ENCODE measurements at places on chromosomes 4 and X. TPM values are rescaled to one million over a fixed set of nuclear protein-coding genes. Genes with fewer than 3 reads are reported as not detected.
A peak's percentile ranks its signal among the peaks of the same experiment; 100 is the strongest.

GRCh38 chrX:149950681-149951080 is 12.4 kb upstream of the EOLA2 start:
- peak; percentile 40 for DNase-seq

The CDKN2AIP gene
- 9.6 TPM for polyA plus RNA-seq

DNA sequence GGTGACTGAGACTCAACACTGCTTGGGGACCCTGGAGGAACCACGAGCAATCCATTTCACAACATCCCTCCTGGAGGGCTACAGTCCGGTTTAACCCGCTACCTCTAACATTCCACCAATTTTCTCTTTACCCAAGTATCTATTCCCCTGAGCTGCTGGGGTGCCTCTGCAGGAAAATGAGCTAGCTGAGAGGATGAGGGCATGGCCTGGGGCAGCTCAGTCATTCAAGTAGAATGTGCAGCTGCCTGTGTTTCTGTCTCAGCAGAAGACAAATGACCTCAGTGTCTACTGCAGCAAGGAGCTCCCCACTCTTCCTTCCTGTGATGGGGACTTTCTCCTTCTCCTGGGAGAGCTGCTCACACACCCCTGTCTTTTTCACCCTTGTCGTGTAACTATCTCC is 120.8 kb downstream of the ZNF518B start:
- DNase-seq: no peak

The CNOT6L gene
- 6.7 TPM for polyA plus RNA-seq

- DNase-seq: no peak
These were observed 1.7 kb downstream of the PRAF2 start for GRCh38 chrX:49071877-49072711.

- DNase-seq: peak; percentile 64
These were observed 77.6 kb downstream of the AFF1 start for GRCh38 chr4:87012265-87012953.

DNA sequence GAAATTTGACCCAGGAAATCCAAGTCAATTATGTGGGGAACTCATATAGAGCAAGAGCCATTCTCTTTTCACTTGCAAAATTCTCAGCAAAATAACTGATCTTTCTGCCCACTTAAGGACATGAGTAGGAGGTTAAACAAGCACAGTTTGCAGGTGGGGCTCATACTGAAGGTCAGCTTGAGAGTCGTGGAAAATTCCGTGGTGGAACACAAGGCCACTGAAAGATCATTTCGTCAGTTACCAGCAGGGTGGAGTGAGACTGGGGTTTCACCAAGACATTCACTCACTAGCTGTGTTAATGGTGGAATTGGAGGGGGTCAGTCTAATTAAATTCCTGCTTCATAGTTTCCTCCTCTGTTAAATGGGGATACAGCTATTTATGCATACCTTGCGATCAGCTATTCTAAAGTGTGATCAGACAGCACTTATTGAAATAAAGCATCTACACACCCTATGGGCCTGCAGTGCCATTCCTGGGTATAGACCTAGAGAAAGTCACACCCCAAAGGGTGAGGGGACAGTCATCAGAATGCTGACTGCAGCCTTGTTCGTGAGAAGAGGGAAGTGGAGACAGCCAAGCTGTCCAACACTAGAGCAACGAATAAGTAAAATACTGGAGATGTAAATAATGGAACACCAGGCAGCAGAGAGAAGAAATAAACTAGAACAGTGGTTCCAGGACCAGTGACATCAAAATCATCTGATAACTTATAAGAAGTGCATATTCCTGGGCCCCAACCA is 42.7 kb upstream of the CLNK start:
- no peak for DNase-seq

DNA sequence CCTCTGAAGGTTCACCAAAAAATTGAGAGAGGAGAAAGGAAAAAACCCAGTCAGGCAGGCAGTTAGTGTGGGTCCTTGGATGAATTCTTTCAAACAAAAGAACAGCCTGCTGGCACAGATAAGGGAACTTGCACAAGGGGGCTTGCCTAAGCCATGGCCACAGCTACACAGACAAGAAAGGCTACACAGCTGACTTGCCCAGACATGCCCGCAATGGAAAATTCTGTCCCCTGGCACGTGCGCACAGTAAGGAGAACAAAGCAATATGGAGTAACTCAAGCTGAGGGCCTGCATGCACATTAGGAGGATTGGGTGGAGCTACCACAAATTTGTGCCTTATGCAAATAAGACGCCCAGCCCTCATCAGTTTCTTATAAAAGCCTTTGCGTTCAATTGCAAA is 512.5 kb upstream of the HTR2C start:
- no peak for DNase-seq

The CXCL11 gene
- polyA plus RNA-seq: not detected

- no peak for DNase-seq
These were observed 14.4 kb downstream of the BCOR start for GRCh38 chrX:40083120-40083978.

GRCh38 chr4:30399476-30399875 is 320.7 kb upstream of the PCDH7 start:
- DNase-seq: no peak

DNA sequence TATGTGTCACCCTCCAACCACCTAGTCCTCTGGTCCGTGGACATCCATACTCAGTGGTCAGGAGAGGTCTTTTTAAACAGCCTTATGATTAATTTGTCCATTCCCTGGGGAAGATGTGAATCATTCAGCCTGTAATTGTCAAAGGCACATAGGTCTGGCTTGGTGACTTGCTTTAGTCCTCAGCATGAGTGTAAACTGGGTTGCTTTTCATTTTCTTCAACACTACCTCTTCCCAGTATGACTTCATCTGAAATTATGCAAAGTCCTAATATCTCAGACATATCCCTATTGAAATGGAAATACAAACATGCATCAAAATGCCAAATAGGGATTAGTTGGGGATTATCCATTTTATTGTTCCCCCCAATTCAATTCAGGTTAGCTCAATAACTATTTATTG is 208.3 kb upstream of the AMOT start:
- no peak for DNase-seq

The TMEM35A gene
- polyA plus RNA-seq: not detected

- no peak for DNase-seq
These were observed 402.8 kb upstream of the CXorf51A start for GRCh38 chrX:147217334-147217733.

DNA sequence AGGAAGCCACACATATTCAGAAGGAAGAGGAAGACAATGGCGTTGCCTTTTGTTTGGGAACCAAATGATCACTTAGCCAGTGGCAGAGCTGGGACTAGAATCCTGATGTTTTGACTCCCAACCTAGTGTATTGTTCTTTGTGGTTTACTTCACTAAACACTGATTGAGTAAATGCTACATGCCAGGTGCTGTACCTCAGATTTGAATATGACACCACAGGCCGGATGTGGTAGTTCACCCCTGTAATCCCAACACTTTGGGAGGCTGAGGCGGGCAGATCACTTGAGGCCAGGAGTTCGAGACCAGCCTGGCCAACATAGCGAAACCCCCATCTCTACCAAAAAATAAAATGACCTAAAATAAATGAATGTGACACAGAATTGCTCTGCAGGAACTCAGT is 8.4 kb downstream of the NDUFA1 start:
- no peak for DNase-seq

DNA sequence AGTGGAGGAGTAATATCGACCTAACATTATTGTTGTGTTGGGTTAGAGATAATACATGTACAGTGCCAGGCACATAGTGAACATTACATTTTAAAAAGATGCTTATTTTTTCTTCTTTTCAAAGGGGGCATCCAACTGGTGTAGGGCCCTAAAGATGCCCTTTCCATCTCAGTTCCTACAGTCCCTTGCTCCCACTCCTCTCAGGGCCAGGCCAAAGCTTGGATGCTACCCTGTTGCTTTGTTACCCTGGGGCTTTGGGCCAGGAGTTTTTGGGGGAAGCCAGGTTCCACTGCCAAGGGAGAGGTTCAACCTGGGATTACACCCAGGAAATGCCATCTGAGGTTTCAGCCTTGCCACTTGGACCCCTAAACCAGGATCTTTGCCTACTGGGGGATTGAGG is 918 bp downstream of the IGSF1 start:
- DNase-seq: no peak

GRCh38 chrX:108001218-108001814 is 19.1 kb upstream of the TEX13B start:
- peak; percentile 70 for DNase-seq
